ENCODE measurements at places on chromosomes 6 and 20. TPM values are rescaled to one million over a fixed set of nuclear protein-coding genes. Genes with fewer than 3 reads are reported as not detected.

DNA sequence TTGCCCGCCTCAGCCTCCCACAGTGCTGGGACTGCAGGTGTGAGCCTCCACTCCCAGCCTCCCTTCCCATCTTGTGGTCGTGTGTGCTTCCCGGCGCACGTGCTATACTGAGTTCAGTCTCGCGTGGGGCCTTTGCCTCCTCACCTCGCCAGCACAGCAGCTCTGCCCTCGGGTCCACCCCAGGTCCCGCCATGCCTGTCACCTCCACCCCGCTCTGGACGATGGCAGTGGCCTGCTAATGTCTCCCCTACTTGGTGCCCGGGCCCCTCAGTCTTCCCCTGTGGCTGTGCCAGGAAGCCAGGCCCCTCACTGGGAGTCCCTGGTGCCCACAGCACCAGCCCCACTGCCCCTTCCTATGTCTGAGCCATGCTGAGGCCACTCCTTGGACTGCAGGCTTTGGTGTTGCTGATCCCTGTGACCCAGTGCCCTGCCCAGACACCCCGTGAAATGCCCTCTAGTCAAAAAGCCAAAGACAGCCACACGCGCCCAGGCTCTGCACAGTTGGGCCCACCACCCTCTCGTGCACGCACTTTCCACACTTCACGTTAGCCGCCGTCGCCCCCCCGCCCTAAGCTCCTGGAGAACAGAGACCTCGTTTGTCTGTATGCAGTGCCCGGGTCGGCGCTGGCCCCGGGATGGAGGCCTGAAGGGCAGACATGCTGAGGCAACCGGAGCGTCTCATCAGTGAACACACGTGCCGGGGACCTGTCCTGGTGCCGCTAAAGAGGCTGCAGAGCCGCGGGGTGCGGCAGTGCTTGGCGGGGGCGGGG lies 14.3 kb downstream of the HRH3 start:
- DNase-seq: no peak

DNA sequence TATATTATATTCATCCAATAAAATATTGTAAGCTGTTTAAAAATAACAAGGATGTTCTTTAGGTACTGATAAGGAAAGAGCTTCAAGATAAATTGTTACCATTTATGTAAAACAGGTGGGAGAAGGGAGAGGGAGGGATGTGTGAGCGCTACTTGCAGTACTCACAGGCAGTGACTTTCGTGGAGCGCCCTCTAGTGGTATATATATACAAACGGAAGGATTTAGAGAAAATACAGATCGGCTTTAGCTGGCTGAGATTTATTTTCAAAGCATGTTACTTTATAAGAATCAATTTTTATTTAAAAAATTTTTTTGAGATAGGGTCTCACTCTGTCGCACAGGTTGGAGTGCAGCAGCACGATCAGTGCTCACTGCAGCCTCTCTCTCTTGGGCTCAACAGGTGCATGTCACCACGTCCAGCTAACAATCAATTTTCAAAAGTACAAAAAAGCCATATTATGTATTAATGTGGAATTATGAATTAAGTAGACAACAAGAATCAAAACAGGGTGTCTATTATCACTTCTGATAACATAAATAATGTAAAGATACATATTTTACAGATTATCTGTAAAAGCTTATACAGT lies 3.3 kb upstream of the MOG start:
- peak; percentile 86 for DNase-seq

- DNase-seq: no peak
Measured at GRCh38 chr20:57996465-57996864, 232.0 kb downstream of the ANKRD60 start.

DNA sequence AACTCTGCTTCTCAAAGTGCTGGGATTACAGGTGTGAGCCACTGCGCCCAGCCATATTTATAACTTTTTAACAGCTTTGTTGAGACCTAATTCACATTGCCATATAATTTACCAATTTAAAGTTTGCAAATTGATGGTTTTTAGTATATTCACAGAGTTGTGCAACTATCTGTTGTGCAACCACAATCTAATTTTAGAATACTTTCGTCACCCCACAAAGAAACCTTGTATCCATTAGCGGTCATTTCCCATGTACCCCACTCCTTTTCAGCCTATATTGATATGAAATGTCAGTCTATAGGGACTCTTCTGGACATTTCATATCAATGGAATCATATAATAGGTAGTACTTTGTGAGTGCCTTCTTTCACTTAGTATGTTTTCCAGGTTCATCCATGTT lies 55.8 kb downstream of the FOXO3 start:
- no peak for DNase-seq

GRCh38 chr6:109690373-109690736 lies 647 bp downstream of the AK9 start:
- DNase-seq: peak; percentile 49

GRCh38 chr6:113762641-113763040 lies 94.5 kb upstream of the MARCKS start:
- peak; percentile 41 for DNase-seq

DNA sequence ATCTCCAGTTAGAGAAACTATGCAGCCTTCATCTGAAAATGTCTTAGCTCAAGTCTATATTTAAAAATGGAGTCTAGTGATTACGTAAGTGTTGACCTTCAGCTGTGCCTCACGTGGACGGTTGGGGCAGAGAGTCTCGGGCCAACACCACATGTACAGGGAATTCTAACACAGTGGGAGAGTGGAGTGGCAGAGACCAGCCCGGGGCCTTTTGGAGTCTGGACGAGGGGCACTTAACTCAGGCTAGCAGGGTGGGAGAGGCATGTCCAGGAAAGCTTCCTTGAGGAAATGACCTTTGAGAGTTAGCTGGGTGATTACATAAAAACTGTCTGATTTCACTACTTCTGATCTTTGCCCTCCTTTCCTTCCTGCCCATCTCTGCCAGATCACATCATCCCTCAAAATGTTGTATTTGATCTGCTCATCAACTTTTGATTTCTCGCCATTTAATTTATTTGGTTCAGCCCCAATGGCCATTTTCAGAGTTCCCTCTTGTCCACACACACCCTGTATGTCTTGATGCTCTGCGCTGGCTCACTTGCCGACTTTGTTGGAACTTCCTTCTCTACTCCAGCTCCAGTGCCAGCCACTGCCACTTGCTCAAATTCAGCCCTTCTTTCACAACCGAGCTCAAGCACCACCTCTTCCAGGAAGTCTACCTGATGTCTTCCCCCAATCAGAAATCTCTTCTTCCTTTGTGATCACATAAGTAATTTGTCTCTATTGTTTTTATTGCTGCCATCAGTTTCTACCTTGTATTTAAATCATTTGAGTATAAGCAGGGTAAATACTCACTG lies 2.6 kb downstream of the ARMC2 start:
- DNase-seq: peak; percentile 8

The RBPJL gene
- not detected for total RNA-seq

DNA sequence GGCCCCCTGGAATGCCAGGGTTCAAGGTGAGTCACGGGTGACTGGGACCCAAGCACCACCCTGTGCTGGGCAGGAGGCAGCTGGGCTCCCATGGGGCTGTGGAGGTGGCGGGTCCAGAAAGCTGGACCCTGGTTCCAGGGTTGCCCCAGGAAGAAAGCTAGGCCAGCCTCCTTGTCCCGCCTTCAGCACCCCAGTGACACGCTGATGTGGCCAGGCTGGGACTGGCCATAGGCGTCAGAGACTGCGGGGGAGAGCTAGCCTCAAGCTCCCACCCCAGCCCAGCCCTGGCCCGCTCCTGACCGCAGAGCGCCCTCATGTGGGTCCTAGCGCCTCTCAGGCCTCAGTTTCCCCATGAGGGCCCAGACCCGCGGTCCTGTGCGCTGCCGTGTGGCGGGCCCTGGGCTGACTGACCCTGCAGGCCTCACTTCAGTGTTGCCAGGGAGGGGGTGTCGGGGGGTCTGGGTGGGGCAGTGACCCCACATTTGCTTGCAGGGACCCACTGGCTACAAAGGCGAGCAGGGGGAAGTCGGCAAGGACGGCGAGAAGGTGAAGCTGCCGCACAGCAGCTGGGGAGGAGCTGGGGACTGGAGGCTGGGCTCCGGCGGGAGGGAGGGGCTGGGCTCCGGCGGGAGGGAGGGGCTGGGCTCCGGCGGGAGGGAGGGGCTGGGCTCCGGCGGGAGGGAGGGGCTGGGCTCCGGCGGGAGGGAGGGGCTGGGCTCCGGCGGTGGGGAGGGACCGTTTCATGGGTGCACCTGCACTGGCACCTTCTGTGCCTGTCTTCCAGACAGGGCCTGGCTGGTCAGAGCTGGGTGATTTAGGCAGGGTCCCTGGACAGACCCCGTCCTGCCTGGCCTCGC lies 7.9 kb downstream of the COL9A3 start:
- peak; percentile 34 for DNase-seq

GRCh38 chr6:84536885-84537638 lies 227.3 kb downstream of the TBX18 start:
- no peak for DNase-seq

DNA sequence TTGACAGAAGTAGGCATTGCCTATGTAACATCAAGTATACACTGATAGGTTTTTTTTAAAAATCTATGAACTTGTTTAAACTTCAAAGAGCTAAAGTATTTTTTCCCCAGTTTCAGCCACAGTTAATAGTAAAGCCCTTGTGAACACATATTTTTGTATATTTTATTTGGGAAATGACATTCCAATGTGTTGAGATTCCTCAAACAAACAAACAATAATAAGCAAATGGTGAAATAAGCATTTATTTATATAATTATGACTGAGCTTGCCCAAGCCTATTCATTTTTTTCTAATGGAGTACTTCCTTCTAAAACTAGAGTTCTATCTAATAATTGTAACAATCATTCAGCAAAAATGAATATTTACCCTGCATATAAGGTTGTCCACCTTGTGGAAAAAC lies 12.5 kb downstream of the SYCP2 start:
- no peak for DNase-seq

The ZBP1 gene
- not detected for total RNA-seq

GRCh38 chr6:16204653-16205376 lies 33.6 kb upstream of the GMPR start:
- no peak for DNase-seq

GRCh38 chr6:163720460-163721235 lies 306.1 kb downstream of the QKI start:
- DNase-seq: no peak

The ISM1 gene
- total RNA-seq: 0.09 TPM

DNA sequence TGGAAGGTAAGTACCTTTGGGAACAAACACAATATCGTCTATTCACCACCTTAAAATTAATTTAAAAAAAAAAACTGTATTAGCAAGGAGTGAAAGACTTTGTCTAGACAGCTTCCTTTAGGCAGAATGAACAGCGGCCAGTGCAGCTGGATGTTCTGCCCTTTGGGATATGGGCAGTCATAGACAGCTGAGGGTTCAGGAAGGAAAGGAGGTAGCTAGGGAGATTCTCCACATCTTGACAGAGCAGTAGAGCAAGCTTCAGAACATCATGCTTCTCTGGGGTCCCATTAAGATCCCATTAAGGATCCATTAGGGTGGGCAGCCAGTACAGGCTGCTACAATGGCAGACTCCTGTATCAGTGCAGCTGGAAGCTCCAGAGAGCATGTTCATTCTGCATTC lies 46.5 kb upstream of the PLCB4 start:
- no peak for DNase-seq

DNA sequence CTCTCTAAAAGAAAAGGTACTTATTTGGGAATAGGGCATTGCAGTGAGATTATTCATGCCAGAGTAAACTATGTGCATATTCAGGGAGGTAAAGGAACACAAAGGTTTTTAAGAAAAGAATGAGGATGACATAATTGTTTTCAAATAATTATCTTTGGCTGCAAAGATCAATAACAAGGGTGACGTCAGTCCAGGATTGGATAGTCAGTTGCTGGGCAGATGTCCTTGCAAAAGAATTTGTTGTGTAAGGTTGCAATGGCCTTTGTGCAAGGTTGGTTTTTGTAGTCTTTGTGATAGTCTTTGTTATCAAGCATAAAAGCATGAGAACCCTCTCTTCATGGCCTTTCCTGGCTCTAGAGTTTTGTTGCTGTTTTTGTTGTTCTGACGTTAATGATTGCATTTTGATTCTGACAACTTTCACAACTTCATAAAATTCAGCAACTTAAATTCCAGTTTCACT lies 17.7 kb downstream of the LOC128125822 start:
- DNase-seq: peak; percentile 21

The LAMA2 gene
- total RNA-seq: 0.74 TPM

DNA sequence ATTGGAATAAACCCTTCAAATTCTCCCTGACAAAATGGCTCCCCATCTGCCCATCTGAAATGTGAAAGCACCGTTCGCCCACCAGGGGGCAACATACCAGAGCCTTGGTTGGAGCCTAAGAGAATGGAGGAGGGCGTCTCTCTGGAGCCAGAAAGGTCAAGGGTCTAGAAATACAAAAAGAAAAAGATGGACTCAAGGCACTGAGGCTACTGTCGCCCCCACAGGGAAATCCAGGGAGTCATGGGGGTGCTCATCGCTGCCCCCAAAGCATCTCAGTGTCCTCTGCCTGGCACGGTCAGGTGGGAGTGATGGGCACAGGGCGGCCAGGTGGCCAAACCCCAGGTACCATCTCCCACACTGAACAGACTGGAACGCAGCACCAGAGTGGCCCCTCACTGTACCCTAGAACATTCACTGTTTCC lies 136.3 kb downstream of the ZMYND8 start:
- DNase-seq: peak; percentile 74

DNA sequence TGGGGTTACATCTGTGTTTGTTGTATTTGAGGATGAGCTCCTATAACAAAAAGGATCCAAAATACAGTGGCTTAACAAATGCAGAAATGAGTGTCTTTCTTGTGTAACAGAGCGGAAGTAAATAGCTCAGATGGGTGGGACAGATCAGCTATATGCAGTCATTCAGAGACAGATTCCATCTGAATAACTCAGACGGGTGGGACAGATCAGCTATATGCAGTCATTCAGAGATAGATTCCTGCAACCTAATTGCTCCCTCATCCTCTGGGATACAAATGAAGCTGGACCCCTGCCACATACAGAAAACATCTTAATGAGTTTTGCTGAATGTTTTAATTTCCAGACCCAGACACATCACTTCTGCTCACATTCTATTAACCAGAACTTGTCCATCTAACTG lies 332.3 kb downstream of the BCKDHB start:
- peak; percentile 32 for DNase-seq

- no peak for DNase-seq
Measured at GRCh38 chr6:166824880-166825250, 131.5 kb downstream of the RNASET2 start.

DNA sequence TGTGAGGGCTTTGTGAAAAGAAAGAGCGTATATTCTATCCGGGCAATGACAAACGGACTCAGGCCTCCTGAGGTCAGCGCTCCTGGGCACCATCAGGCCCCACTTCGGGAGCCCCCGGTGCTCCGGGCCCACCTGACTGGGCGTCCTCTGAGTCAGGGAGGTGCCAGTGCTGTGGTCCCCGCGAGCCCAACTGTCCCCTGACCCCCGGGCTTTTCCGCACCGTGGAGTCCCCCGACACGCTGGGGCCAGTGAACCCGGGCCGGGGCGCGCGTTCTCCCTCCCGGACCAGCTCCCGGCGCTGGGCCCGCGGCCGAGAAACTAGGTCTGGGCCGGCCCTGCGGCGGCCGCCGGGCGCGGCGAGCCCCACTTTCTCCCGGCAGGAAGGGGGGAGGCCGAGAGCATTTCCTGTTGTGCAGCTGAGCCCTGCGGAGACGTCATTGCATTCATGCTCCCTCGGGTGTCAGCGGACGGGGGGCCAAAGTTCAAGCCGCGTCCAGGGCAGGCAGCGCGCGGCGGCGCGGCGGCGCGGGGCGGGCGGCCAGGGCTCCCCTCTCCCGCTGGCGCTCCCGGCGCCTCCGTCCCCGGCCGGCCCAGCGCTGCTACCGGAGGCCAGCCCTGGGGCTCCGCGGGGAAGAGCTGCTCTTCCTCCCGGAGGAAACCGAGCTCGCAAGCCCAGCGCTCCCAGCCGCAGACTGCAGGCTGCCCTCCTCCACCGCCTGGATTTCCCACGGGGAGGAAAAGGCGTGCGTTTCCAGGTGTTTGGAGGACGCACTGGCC lies 18.3 kb downstream of the HIVEP2 start:
- DNase-seq: peak; percentile 91

The SLC35D3 gene
- not detected for total RNA-seq
